ENCODE measurements at places on chromosomes 5 and 9.

- no peak for DNase-seq
These were observed 84.9 kb downstream of the GNA14 start for GRCh38 chr9:77563174-77563573.

GRCh38 chr5:41281215-41281810, 68.0 kb upstream of the C6 start:
- no peak for DNase-seq

DNA sequence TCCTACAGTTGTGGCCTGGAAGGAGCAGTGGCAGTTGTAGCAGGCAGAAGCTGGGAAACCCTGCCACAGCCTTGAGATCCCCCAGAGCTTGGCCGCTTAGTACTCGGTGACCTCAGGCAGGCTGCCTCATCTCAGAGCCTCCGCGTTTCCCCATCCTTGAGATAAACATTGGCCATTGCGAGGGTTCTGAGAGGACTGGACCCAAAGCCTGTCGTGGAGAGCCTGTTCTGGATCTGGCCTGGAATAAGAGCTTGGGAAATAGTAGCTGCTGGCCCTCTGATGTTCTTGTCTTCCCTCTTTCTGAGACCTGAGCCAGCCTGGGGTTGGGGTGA, 1.3 kb downstream of the MIGA2 start:
- no peak for DNase-seq

GRCh38 chr9:130640681-130641080, 23.7 kb upstream of the PRDM12 start:
- DNase-seq: no peak

DNA sequence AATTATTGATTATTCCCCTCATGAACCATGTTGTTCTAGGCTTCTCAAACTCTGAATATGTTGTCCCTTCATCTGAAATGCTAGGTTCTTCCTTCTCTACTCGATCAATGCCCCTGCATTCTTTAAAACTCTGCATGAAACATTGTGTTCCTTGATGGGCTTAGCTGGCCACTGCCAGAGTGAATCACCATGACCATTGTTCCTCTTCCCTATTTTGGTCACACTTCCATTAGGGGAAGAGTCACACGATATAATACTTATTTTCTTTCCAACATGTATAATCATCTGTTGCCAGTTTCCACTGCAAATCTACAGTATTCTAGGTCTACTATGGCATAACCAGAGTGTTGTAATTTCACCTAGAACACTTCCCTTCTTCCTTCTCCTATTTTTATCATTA, 247.9 kb downstream of the TRPM3 start:
- no peak for DNase-seq

- DNase-seq: no peak
These were observed 4.5 kb downstream of the SHROOM1 start for GRCh38 chr5:132825834-132826391.

- no peak for DNase-seq
These were observed 50.7 kb upstream of the UBAC1 start for GRCh38 chr9:136011703-136012496.

DNA sequence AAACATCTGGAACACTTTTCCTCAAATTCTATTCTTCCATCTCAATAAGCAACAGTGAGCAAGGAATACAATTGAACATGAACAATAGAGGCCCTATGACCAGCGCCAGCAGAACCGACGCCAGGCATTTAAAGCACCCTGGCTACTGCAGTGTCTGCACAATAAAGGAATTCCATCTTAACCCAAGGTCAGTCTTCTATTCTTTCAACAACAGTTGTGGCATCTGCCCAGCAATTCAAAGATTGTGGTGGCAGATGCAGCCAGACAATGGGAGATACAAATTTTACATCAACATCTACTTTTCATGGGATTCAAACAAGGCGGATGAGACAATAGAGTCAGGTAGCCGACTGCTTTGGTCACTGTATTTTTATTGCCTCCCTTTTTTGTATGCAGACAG, 65.9 kb downstream of the ELL2 start:
- DNase-seq: no peak

DNA sequence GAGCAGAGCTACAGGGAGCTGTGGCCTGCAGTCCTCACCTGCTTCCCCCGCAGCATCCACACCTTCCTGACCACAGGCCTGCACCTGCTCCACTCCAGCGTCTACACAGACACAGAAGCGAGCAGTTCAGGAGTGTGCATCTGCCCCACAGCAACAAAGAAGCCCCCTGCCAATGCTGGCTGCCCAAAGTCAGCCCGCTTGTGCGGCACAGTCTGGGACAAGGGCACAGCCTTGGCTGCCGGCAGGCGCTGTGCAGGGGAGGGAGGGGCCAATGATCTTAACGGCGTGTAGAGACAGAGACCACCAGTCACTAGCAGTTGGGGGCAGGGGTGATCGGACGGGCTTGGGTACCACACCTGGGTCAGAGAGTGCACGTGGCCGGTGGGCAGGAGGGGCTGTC, 6.6 kb downstream of the BRD9 start:
- DNase-seq: no peak

DNA sequence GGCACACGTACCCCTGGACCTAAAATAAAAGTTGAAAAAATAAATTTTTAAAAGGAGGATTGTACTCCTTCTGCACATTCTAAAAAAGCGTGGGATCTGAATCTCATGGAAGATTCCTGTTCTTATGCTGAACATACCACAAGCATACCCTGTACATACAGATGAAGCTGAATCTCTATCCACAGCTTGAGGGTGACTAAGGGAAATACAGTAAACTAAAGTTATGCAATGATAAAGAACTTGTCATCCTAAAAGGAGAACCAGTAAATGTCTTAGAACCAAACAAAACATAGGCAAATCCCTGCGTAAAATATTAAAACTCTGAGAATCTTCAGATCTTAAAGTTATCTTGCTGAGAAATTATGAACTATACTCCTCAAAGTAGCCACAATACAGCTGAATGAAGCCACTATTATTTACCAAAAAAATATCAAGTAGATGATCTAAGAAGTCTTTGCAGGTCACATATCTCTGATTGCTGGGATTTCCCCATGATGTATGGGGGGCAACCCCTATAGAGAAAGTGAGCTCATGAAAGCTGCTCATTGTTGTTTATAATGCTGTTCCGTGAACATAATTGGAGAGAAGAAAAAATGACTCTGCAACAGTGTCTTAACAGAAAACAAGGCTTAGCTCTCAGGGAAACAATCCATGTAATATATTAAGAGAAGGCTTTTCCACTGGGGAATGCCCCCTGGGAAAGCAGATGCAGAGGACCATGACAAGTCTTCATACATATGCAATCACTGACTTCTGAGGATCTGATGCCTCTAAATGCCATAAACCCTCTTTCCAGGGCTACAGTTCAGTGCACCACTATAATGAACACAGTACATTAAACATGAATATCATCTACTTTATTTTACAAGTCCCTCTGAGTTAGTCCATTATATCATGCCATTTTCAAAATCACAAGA, 210.1 kb downstream of the EPB41L4A start:
- DNase-seq: no peak

DNA sequence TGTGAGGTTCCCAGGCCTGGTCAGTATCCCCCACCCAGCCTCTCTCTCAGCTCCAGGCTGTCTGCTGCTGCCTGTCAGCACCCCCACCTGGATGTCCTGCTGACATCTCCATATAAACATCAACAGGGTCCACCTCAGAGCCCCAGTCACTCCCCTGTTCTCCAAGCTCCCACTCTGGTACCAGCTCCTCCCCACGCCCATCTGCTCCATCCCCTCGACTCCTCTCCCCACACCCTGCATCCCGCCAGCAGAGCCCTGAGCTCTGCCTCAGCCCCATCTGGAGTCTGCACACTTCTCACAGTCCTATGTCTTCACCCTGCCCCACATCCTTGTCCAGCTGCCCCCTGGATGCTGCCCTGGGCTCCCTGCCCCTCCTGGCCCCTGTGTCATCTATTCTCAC, 67.7 kb upstream of the LRRTM2 start:
- no peak for DNase-seq

DNA sequence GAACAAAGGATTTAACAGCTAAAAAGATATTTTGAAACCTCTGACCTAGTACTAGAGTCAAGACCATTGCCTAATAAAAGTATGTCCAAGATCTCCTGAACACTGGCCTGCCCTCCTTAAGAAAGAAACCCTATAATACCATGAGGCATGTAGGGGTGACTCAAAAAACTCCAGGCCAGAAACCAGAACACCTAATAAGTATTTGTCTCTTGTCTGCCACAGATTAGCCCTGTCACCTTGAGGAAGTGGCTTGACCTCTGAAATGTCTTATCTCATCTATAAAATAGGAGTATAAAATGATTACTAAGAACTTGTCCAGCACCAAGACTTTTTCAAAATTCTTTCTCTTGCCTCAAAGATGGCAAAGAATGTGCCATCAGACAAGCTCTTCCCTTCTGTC, 125.5 kb upstream of the RASGRF2 start:
- no peak for DNase-seq

DNA sequence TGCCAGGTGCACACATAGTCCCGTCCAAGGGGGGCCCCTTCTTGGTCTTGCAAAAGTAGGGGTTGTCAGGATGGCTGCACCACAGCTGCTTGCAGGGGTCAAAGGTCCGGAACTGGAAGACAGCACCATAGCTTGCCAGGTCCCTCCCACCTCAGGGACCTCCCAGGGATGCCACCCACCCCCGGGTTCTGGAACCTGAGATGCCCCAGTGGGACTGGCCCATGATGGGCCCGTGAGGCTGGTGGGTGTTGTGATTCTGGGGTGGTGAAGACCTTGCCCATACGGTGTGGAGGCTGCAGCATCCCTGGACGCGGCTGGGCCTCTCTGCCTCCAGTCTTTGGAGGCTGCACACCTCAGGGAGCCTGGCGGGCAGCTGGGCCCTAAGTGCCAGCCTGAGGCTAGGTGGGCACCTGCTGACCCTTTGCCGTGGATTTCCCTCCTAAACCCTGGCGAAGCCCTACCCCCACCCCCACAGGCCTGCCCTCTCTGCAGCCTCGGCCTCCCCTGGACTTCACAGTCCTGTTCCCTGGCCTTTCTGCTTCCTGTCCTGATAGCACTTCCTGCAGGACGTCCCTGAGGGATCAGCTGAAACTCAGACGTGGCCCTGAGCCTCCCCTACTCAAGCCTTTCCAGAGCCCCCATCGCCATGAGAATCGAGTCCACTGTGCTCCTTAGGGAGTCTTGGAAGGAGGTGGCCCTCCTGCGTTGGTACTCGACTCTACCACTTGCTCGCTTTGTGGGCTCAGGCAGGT, 92.1 kb downstream of the ZNF354C start:
- no peak for DNase-seq

DNA sequence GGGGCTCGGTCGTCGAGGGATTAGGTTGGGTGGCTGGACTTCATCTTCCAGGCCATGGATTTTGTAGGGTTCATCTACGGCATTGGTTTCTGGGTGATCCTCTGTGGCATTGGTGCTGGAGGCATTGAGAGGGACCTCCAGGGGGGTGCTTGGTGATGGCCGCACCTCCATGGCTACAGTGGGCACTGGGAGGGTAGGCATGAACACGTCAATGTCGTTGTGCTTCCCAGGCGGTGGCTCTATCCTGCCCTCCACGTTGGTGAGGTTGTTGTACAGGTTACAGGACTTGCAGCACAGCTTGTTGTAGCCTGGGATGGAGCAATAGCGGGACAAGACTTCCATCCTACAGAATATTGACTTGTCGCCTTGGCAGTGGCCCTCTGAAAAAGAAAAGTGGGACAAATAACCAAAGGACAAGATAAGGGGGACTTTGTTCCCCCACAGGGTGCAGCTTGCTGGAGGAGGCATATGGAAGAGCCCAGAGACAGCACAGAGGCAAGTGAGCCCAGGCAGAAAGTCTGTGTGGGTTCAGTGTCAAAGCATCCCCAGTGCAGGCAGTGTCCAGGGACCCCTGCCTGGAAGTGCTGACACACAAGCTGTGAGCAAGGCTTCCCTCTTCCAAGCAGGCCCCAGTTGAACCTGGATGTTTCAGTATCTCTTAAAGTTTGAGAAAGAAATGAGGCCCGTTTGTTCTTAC, 53.9 kb downstream of the ZNF354C start:
- no peak for DNase-seq

DNA sequence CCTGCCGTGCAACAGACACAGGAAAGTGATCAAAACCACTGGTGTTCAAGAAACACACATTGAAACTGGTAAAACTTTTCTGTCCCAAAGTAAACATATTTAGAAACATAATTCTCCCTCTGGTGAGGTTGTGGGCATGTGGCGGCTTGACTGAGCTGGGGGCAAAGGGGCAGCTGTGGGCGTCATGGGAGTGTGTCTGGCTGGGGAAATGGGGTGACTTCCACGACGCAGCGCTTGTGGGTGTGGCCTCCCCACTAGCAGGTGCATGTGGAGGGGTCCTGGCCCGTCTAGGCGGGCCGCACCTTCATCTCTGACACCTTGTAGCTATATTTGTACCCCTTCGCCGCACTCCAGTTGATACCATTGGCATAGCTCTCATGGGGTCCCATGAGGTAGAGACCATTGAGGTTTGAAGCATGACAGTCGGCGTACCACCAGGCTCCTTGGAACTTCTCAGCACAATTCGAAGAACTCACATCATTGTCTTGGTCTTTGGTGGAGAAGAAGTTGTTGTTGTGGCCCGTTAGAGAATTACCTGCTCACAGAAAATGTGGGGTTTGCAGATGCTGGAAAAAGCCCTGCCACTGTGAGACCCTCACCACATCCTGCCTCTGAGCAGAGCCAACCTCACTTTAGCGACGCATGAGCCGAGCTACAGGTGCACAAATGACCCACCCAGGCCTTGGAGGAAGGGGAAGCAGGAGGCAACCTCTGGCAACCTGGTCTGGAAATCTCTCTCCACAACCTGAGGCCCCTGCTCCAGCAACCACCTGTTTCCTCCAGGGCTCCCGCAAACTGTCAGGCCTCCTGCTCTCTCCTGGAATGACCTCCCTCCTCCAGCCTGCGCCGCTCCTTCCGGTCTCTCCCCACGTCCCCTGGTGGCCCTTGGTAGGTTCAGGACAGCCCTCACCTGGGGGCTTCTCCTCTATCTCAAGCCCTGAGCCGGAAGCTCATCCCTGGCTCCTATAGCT, 7.9 kb downstream of the FCN1 start:
- no peak for DNase-seq

GRCh38 chr5:77437194-77437593, 54.9 kb downstream of the WDR41 start:
- DNase-seq: no peak

DNA sequence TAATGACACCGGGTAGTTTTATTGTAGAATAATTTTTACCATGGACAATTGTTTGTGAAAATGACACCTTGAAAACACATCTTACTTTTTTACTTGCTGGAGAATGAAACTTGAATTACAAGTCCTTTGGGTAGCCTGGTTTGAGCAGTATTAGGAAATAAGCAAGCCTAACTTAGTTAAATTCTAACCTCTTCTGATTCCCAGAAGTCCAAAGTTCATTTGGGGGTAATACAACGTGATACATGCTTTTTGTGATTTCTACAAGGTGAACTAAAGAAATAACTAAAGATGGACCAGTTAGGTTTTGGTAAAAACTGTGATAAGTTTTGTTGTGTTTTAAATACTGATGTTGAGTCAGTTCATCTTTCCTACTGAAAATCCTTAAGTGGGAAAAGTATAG, 135.4 kb upstream of the DMRT1 start:
- no peak for DNase-seq

All from CD4-positive, alpha-beta T cell treated with Interleukin-2 at 100 ng/mL for 4 hours (primary cell).